Testis (tissue), 5 donors: ENCODE measurements at places on chromosomes 11 and 22. TPM values are rescaled to one million over a fixed set of nuclear protein-coding genes. Genes with fewer than 3 reads are reported as not detected.

- H3K4me3 ChIP-seq, result peak overlapping the region; percentile 54
- peak overlapping the region; percentile 32 for H3K27ac ChIP-seq
- no peaks in the 10 kb centered on the region for H3K36me3 ChIP-seq
- peaks cover 14% of the 10 kb centered on the region for H3K4me1 ChIP-seq
- peak; percentile 51 for DNase-seq
Measured at GRCh38 chr11:34356913-34357700, 703 bp downstream of the ABTB2 start.

DNA sequence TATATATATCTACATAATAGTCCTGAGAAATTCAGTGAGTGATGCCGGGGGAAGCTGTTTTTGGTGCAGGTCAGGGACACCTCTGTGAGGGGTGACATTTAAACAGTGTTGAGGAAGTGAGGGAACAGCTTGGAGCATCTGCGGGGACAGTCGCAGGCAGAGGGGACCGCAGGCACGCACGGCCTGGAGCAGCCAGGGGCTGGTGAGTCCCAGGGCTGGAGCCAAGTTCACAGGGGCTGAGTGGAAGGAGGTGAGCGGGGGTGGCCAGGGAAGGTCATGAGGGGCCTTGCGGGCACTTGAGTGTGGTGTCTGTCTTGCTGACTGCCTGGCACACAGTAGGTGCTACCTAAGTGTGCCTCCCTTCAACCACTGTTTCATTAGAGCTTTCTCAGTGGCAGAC is 65.4 kb downstream of the TSPAN18 start:
- H3K4me1 ChIP-seq, result no peaks in the 10 kb centered on the region
- H3K27me3 ChIP-seq, result no peaks in the 10 kb centered on the region

- H3K27me3 ChIP-seq, result no peaks in the 10 kb centered on the region
- no peak for DNase-seq
- no peak overlapping the region for H3K27ac ChIP-seq
- H3K4me1 ChIP-seq, result peaks cover 18% of the 10 kb centered on the region
- H3K36me3 ChIP-seq, result no peaks in the 10 kb centered on the region
Measured at GRCh38 chr22:28438183-28438768, 241.4 kb downstream of the TTC28 start.

DNA sequence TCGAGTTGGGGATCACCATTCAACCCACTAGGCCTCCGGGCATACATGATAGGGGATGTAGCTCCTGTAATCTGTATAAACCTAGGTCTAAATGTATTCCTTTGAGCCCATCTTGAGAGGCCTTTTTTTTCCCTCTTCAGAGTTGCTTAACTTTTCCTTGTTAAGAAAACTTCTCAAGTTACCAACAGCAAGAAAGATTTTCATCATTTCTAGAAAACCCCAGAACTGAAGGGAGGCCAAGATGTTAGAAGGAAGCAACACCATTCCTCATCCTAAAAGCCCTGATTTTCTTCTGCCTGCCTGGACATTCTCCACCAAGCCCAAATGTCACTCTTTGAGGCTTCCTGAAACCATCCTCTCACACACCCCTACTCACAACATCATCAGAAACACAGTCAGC is 79.4 kb downstream of the TMPRSS5 start:
- H3K27me3 ChIP-seq, result no peaks in the 10 kb centered on the region
- no peak overlapping the region for H3K4me3 ChIP-seq
- DNase-seq, result no peak
- H3K36me3 ChIP-seq, result no peaks in the 10 kb centered on the region
- H3K27ac ChIP-seq, result no peak overlapping the region
- no peaks in the 10 kb centered on the region for H3K4me1 ChIP-seq

DNA sequence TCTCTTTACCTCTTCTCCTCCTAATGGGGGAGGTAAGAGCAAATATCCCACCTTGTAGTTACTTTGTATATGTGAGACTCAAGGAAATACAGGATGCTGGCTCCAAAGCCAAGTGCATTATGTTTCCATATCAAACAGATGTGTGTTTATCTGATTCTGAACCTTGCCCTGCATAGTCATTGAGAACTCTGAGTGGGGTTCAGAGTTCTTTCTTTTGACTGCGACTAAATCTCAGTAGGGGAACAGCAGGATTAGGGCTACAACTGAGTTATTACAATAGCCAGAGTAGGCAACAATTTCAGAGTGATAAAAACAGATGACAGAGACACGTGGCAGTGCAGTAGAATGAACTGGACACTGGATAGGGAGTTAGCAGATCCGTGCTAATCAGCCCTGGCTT is 34.1 kb upstream of the TLCD5 start:
- no peak overlapping the region for H3K27ac ChIP-seq
- no peak for DNase-seq
- no peaks in the 10 kb centered on the region for H3K36me3 ChIP-seq
- H3K27me3 ChIP-seq, result no peaks in the 10 kb centered on the region
- H3K4me3 ChIP-seq, result no peak overlapping the region
- no peaks in the 10 kb centered on the region for H3K4me1 ChIP-seq

DNA sequence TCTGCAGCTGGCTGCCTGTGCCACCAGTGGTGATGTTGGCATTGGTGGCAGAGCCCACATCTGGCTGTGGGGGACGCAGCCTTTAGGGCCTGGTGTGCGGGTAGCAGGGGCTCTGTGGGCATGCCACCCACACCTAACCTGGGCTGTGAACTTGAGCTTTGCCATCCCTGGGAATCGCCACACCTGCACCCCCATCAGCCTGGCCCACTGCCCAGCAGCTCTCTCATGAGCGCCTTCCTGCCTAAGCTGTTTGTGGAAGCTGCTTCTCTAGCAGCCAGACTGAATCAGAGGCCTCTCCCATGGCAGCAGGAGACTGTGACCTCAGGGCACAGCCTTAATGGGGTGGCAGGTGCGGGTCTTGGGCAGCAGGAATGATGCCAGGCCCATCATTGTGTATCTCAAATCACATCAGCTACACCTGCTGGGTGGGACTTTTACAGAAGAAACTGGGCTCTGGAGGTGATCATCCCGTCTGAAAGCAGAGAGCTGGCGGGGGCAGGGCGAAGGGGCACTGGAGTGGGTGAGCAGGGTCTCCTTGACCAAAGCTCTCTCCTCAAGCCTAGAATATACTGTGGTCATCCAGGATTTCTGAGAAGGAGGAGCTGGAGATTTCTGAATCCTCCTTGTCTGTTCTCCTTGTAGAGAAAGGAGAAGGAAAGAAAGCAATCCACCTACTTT is 17.8 kb upstream of the CARS1 start:
- H3K36me3 ChIP-seq, result no peaks in the 10 kb centered on the region
- H3K4me3 ChIP-seq, result no peak overlapping the region
- no peaks in the 10 kb centered on the region for H3K4me1 ChIP-seq

GRCh38 chr11:117145393-117145761 is 1.3 kb downstream of the PAFAH1B2 start:
- peak overlapping the region; percentile 92 for H3K27ac ChIP-seq
- DNase-seq, result peak; percentile 48
- peaks cover 10% of the 10 kb centered on the region for H3K4me1 ChIP-seq

GRCh38 chr11:119774172-119774763 is 45.3 kb upstream of the NECTIN1 start:
- DNase-seq, result no peak
- H3K36me3 ChIP-seq, result no peaks in the 10 kb centered on the region
- H3K4me1 ChIP-seq, result peaks cover 7% of the 10 kb centered on the region
- no peak overlapping the region for H3K4me3 ChIP-seq
- no peak overlapping the region for H3K27ac ChIP-seq

DNA sequence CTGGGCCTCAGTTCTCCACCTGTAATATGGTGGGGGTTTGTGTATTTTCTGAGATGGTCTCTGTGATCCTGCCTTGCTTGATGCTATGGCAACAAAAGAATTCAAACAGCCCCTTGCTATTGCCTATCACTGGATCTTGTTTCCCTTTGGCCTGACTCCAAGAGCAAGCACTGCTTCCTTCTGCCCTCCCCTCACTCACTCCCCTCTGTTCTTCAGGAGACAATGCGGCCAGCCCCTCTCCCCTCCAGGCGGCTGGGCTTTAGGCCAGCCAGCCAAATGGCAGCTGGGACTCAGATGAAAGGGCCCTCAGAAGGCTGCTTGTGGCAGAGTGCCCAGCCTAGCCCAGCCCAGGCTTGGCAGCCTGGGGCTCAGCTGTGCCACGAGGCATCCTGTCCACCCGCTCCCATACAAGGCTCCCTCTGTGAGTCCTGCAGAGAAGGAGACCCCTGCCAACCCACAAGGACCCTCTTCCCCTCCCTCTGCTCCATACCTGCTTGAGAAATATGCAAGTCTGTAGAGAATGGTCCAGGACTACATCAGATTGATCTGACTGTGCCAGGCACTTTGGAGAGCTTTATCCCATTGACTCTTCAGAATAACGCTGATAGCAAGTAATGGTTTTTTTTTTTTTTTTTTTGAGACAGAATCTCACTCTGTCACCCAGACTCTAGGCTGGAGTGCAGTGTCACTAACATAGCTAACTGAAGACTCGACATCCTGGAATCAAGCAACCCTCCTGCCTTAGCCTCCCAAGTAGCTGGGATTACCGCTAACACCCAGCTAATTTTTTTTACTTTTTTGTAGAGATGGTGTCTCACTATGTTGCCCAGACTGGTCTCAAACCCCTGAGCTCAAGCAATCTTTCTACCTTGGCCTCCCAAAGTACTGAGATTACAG is 7.6 kb upstream of the KCTD14 start:
- no peak overlapping the region for H3K4me3 ChIP-seq
- no peaks in the 10 kb centered on the region for H3K36me3 ChIP-seq
- no peaks in the 10 kb centered on the region for H3K27me3 ChIP-seq
- peaks cover 7% of the 10 kb centered on the region for H3K4me1 ChIP-seq

DNA sequence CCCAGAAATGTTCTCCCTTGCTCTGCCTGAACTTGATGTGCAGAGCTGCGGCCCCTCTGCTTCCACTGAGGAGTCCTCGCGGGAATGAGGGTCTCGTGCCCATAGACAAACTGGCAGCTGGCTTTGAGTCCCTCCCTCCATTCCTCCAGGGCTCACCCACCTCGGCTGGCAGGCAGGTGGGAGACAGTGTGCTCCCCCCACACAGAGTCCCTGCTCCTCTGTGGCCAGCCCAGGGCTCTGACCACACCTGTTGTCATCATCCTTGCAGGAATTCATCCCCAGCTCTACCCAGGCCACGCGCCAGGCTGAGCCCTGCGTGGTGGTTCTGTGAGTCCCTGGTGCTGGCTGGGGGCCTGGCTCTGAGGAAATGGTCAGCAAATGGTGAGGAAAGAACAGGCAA is 521.9 kb downstream of the TBC1D22A start:
- H3K36me3 ChIP-seq, result no peaks in the 10 kb centered on the region
- H3K27me3 ChIP-seq, result no peaks in the 10 kb centered on the region
- no peak overlapping the region for H3K4me3 ChIP-seq
- H3K4me1 ChIP-seq, result peaks cover under 1% of the 10 kb centered on the region

The CRYBB3 gene
- not detected for total RNA-seq
